A549 treated with Mapracorat at 1 μM for 4 hours (cell line): ENCODE measurements at places on chromosomes 7 and 10. TPM values are rescaled to one million over a fixed set of nuclear protein-coding genes. Genes with fewer than 3 reads are reported as not detected.

Gene CRTAC1
- 0.74 to 1.4 TPM (median 1.1 TPM) in 5 replicates for total RNA-seq

Gene CTTNBP2
- total RNA-seq: 0.33 to 0.78 TPM (median 0.48 TPM) in 5 replicates

Gene PCDH15
- total RNA-seq: not detected in 5 replicates

Gene SEMA3D
- total RNA-seq: 0.08 to 0.10 TPM in 2 of 5 replicates, not detected in the others

Gene CDCA7L
- total RNA-seq: 13.5 to 17.4 TPM (median 14.9 TPM) in 5 replicates

Gene NKX1-2
- 0.04 to 0.06 TPM in 2 of 5 replicates, not detected in the others for total RNA-seq

Gene IL2RA
- total RNA-seq: not detected in 5 replicates

Gene LIPF
- total RNA-seq: not detected in 5 replicates
